ENCODE measurements at places on chromosomes 5 and 9.
A peak's percentile ranks its signal among the peaks of the same experiment; 100 is the strongest.

- no peak for DNase-seq
These were observed 56.1 kb upstream of the TUT7 start for GRCh38 chr9:86410281-86410680.

GRCh38 chr5:75050415-75050814 is 1.9 kb downstream of the GCNT4 start:
- DNase-seq = peak; percentile 56

DNA sequence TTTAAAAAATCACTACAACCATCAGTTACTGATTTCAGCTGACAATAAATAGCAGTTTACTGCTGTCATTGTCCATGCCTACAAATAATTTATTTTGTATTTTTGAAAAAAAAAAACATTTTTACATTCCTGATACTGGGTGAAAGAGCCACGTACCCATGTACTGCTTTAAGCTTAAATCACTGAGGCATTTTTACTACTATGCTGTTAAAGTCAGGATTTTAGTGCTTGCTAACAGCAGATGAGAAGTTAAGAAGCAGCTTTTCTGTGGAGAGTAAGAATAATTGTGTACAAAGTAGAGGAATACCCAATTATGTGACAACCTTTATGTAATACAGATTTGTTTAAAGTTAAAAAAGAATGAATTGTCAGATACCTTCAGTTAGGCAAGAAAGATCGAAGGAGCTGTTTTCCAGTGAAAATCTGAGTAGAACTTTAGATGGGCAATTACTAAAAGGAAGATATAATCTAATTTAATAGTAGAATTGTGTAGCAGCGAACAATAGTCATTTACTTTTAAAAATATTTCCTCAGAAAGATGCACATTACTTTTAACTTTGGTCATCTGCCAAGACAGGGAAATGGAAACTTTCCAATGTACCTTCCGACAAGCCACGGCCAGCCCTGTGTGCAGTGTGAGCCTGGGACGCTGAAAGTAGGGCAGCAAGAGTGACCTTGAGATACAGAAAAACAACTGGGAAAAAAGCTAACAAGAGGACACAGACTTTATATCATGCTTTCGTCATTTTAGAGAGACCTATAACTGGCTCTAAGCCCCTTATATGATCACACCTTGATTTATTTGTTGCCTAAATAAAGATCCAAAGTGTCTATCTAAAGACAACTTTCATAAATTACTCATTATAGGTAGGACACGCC is 39.9 kb downstream of the RHOBTB3 start:
- DNase-seq = no peak

GRCh38 chr9:126794441-126794840 is 10.4 kb upstream of the ZBTB43 start:
- DNase-seq = no peak

GRCh38 chr9:27398982-27399653 is 102.2 kb upstream of the EQTN start:
- DNase-seq = no peak

GRCh38 chr9:5834214-5834613 is 1.3 kb upstream of the ERMP1 start:
- no peak for DNase-seq

DNA sequence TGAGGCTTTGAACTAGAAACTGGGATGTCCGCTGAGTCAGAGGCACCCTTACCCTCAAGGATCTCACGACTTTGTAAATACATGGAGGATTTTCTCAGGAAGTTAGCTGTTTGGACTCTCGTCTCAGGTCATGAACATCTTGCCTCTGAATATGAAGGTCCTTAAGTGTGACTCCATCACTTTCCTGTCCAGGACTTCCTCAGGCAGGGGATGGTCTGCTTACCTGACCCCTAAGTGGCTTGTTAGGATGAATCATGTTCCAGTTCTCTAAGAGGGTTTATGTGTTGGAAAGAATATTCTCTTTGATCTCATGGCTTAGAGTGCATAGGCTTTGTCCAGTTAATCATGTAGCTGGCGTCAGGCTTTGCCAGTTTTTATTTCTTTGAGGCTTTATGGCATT is 511.7 kb upstream of the KLF4 start:
- no peak for DNase-seq

DNA sequence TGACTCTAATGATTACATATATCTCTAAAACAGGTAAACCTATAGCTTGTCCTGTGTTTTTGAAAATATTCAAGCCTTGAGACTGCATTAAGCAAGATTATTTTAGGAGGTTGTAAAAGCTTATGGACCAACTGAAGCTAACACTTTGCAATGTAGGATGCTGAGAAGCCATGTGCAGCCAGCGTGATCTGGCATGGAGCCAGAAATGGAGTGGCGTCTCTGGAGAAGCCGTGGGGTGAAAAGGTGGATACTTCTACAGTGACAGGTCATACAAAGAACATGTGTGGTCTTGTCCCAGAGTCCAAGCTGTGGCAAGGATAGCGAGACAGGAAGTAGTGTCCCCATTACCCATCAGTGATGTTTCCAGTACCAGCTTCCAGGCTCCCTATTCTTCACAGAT is 100.8 kb upstream of the CD180 start:
- DNase-seq = no peak

- no peak for DNase-seq
These were observed 46.3 kb downstream of the BICD2 start for GRCh38 chr9:92718086-92719001.

DNA sequence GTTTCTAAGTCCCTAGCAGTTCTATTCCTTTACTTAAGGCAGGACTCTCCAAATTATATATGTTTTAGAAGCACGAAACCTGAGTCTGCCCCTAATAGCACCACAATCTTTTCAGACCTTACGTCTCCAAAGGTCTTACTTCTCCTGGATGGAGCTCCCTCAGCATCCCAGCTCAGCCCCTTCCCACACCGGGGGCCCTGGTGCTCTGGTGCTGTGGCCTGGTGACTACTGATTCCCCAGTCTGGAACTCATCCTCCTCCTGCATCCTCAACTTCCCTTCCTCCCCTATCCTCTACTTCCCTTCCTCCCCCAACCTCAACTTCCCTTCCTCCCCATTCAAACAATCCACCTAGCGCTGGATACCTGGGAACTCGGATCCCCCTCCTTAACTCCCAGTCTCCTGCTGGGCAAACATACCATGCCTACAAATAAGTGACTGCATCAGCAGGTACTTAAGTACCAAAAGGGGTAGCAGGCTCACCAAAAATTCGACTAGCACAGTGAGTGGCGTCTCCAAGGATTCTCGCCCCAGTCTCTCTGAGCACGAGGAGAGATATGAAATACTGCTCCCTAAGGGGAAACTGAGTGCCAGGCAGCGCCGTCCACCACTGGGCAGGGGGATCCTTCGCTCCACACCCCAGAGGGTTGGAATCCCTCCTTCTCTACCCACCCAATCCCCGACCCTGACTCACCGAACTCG is 831 bp downstream of the IGFBPL1 start:
- DNase-seq = peak; percentile 71

DNA sequence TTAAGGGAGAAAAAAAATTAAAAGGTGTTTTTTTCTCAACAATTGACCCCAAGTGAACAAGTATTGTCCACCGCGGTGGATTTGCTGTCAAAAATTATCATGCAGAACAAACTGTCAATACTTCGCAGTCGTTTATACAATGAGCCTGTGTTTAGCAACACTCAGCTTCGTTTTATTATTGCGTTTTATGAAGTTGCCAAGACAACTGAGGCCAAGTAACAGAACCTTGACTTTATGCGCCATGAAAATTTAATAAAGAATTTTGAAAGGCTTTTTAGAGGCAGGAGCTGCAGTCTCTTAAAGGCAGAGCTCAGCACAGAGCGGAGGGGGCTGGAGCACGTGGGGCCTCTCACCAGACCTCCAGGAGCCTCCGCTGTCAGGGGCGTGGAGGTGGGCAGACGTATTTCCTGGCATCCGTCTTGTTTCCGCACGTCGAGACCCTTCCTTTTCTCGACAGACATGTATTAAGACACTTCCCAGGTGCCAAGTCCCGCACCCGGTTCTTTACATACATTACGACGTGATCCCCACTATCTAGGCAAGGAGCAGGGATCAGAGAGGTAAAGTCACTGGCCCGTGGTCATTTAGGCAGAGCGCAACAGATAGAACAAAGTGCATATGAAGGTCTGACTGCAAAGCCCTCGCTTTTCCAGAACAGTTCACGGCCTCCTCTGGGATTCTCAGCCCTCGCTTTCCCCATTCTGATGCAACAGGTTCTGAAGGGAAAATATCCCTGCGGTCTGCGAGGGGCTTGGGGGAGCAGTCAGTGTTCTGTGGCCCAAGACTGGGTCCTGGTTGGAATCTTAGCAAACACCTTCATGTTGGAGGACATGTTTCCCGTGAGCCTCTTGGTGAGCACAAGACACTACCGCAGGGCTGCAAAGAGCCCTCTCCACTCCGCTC is 164.4 kb downstream of the DAB2IP start:
- DNase-seq = peak; percentile 54

DNA sequence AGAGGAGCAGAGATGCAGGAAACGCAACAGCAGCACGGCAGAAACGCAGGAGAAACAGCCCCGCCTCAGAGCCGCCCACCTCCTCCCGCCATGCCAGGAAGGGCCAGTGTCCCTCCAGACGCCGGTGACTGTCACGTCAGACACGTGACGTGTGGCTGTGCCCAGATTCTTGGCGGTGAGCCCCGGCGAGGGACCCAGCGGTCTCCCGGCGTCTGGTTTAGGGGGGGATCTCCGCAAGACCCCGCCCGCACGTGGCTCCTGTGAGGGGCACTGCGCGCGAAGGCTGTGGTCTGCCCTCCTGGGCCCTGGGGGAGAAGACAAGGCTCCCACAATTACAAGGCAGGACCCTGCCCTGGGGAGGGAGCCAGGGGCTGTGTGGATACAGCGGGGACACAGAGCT is 2.4 kb upstream of the LCN8 start:
- DNase-seq = no peak

- DNase-seq = no peak
These were observed 280.0 kb upstream of the BRINP1 start for GRCh38 chr9:119649205-119649604.

- no peak for DNase-seq
These were observed 479.1 kb downstream of the CCDC171 start for GRCh38 chr9:16031971-16032370.

GRCh38 chr9:134555094-134555650 is 86.4 kb upstream of the COL5A1 start:
- DNase-seq = no peak

- peak; percentile 83 for DNase-seq
These were observed 21.9 kb upstream of the NOTCH1 start for GRCh38 chr9:136567651-136568287.

DNA sequence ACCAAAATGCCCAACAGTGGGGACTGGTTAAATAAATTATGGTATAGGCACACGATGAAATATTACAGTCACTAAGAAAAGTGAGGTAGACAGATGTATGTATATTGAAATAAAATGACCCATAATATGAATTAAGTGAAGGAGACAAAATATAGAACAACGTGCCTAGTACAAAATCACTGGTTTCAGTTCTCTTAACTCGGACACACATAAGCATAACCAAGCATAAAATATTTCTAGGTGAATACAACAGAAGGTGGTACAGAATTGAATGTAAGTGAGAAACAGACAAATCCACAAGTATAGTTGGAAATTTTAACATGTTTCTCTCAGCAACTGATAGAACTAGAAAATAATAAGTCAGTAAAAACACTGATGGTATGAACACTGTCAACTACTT is 22.0 kb downstream of the PUM3 start:
- no peak for DNase-seq

- no peak for DNase-seq
These were observed 526.5 kb downstream of the KIF4B start for GRCh38 chr5:155540000-155540595.

DNA sequence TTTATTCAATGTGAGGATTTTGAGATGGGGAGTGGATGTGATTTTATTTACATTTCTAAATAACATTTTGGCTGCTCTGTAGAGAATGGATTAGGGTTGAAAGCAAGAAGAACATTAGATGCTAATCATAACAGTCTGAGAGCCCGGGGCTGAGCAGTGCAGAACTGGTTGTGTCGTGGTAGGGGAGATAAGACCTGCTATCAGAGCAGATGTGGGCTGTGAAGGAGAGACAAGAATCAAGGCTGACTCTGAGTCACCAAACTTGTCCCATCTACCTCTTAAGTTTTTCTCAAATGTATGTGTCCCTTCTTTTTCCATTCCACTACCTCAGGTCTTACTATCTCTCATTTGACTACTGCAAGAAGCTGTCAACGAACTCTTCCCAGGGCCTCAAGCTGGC is 35.4 kb upstream of the SLC28A3 start:
- no peak for DNase-seq

GRCh38 chr9:7653262-7653661 is 146.3 kb downstream of the DMAC1 start:
- DNase-seq = no peak

GRCh38 chr9:129027685-129028191 is 393 bp downstream of the SH3GLB2 start:
- DNase-seq = no peak

- no peak for DNase-seq
These were observed 33.4 kb downstream of the ARHGAP26 start for GRCh38 chr5:142803428-142804125.

- no peak for DNase-seq
These were observed 109.6 kb upstream of the SLCO6A1 start for GRCh38 chr5:102608414-102608813.

DNA sequence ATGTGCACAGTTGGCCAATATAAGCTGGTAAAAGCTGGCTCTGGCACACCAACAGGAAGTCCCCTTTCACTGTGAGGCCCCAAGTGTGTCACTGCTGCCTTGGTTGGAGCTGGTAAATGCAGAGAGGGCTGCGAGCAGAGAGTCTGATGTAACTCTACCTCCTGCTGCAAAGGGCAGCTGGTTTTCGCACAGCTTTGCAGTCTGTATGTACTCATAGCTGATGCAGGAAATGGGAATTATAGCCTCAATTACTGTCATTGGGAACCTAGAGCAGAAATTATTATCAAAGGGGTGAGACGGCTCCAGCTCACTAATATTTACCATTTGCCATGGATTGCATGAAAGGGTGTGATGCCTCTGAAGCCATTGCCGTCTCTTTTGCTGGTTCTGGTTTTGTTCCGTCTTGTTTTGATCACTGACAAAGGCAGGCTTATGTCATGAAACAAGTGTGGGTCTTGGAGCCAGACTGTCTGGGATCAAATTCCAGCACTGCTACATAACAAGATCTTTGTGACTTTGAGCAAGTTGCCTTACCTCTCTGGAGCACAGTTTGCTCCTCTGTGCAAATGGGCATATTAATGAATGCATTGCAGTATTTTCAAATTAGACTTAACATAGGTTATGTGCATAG is 124.3 kb upstream of the SLC25A48 start:
- peak; percentile 29 for DNase-seq

GRCh38 chr5:159208514-159209437 is 577 bp downstream of the RNF145 start:
- DNase-seq = peak; percentile 86

GRCh38 chr5:157603333-157604190 is 28.0 kb upstream of the ADAM19 start:
- peak; percentile 74 for DNase-seq

GRCh38 chr9:126009047-126009446 is 261.9 kb downstream of the PBX3 start:
- DNase-seq = no peak

- no peak for DNase-seq
These were observed 22.7 kb upstream of the CCDC180 start for GRCh38 chr9:97284798-97285197.

- DNase-seq = no peak
These were observed 84.2 kb downstream of the ESM1 start for GRCh38 chr5:54900984-54901725.
